Choroid plexus epithelial cell (primary cell): ENCODE measurements at places on chromosomes 1 and 21.

GRCh38 chr1:180343921-180344769 is 114.1 kb downstream of the LHX4 start:
- peak; percentile 59 for DNase-seq

- peak; percentile 5 for DNase-seq
Observed at GRCh38 chr1:29504196-29504595, 267.9 kb downstream of the PTPRU start.

DNA sequence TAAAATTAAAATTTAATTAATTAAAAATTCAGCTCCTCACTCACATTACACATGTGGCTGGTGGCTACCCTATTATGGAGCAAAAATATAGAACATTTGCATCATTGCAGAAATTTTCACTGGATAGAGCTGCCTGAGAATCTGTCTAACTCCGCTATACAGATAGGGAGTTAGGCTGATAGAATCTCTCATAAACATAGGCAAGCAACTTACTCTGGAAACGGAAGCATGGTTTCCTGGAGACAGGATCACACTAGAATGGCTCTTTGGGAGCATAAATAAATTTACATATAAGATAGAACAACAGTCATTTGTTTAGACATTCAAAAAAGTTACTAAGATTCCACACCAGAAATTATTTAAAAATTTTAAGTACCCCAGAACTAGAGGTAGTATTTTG is 12.2 kb upstream of the LAMC2 start:
- no peak for DNase-seq

DNA sequence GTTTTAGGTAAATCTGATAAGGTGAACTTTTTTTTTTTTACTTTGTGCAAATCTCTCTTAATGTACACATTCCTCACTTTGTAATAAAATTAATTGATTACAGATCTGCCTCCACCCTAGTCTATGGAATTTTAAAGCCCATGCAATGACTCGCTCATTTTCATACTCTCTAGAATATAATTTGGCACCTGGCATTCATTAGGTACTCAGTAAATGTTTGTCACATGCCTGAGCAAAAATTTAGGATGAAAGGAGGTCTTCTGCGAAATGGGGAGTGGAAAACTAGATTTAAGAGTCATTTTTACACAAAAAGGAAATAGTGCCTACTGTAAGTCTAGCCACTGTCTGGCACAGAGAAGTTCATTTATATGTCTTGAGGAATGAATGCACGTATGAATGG is 350.1 kb downstream of the DPYD start:
- DNase-seq: no peak

DNA sequence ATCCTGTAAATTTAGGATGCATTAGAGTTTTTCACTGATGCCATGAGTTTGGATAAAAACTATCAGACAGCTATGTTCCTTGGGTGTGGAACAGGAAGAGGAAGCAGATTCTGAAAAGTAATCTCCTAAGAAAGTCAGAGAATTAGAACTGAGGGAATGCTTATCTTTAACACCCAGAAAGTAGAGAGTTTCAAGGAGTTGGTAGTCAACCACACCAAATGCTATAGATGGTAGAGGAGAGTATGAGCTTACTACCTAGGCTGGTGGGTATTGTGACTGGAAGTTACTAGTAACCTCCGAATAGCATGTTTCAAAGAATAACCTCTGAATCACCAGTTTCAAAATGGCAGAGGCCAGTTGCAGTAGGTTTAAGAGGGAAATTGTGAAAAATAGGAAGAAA is 288.0 kb downstream of the HMCN1 start:
- no peak for DNase-seq

- peak; percentile 14 for DNase-seq
Observed at GRCh38 chr1:86205741-86206140, 49.2 kb upstream of the COL24A1 start.

DNA sequence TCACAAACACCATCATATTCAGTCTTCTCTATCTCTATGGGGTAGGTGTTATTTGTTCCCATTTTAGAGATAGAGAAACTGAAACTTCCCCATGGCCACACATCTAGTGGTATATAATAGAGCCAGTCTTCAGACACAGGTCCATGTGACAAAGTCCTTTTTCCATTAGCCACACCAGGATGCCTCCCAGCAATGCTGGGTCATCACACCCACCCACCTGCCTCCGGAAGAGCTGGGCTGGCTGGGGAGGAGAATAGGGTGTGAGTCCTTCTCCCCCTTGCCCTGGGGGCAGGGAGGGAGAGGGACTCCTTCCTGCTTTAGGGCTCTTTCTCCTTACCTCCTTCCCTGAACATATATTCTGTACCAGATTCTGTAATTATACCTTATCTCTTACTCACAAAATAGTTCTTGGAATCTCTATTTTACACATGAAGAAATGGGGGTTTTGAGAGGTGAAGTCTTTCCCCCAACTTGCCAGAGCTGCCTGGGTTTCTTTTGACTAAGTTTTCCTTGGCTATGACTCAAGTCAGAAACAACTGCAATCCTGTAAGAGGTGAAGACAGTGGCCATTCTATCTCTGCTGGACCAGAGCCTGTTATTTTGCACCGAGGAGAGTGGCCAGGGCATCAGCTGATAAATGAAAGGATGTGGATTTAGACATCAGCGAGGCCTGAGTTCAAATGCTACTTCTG is 30.0 kb downstream of the SOX13 start:
- DNase-seq: peak; percentile 46

- no peak for DNase-seq
Observed at GRCh38 chr1:77350012-77350770, 68.4 kb downstream of the AK5 start.

DNA sequence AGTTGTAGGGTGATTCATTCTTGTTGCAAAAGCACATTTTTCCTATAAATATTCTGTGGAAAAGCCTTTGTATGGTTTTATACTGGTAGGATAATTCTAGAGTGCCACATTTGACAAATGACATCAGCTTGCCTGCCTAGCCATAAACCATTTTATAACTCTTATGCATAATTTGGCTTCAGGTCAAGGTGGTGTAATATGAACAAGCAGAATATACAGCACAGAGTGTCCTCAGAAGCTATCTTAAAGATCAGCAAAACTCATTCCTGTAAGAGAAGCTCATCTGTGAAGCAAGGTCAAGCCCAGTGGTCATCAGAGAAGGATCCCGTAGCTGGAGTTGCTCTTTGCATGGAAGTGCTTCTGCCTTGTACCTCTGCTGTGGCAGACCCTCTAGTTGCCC is 24.0 kb upstream of the C1orf21 start:
- peak; percentile 39 for DNase-seq

DNA sequence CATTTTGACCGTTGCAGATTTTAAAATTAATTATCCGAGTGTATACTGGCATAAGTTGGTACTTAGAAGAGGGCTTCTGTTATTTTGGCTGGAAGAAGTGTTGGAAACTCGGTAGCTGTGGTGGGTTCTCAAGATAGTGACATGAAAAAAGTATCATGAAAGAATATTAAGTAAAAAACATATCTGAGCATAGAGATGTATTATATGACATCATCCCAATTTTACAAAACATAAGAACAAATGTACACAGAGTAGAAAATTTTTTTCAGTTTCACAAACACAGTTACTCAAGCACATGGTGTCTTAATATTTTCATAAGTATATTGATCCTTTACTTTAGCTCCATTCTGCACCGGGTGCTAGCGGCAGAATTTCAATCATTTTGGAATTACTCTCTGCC is 684 bp downstream of the IFI16 start:
- no peak for DNase-seq

GRCh38 chr1:48817505-48818114 is 40.9 kb upstream of the BEND5 start:
- DNase-seq: peak; percentile 72

DNA sequence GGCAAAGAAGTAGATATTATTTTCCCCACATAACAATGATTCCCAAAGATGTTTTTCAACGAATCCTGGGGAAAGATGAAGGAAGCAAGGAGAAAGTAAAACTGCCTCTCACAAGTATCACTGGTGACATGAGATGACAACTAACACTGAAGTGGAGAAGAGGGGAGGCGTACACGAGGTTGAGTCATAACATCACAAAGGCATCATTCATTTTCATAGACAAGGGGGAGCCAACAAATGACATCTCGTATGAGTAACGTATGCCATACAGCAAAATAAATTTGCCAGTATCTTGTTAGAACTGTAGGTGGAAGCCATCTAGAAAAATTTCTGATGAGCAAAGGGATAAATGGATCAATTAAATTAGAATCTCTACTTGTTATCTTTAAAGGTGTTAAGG is 56.6 kb downstream of the ATP1B1 start:
- no peak for DNase-seq

- DNase-seq: no peak
Observed at GRCh38 chr1:44831516-44831915, 11.5 kb downstream of the PTCH2 start.

- DNase-seq: no peak
Observed at GRCh38 chr1:205060746-205061145, 17.7 kb downstream of the CNTN2 start.

DNA sequence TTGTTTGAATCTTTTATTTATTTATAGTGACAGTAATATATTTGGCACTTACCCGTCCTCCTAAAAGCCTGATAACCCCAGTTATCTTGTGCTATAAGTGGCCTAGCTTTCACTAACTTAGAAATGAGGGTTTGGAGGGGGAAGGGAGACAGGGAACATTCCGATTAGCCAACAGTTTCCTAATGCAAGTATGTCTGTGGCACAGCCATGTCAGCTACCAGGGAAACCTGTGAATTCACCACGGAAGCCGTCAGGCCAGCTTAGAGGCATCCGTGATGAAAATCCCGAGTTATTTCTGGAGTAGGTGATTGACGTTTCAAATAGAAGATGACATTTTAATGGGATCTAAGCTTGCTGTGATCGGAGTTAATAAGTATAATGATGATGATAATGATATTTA is 39.4 kb upstream of the BCL10 start:
- no peak for DNase-seq
